ENCODE measurements at places on chromosomes 7 and 10.

GRCh38 chr7:99073839-99074446, 70.0 kb downstream of the SMURF1 start:
- no peak for DNase-seq

GRCh38 chr7:130491841-130492522, at the start of gene MEST:
Gene MEST (plus strand): TSS chr7:130492085. CDS start chr7:130492314, 229 bp downstream.
- no peak for DNase-seq

GRCh38 chr10:47421057-47421952, 37.2 kb upstream of the ZNF488 start:
- no peak for DNase-seq

GRCh38 chr7:5525271-5526099, 101.9 kb upstream of the TNRC18 start:
- peak; percentile 31 for DNase-seq

DNA sequence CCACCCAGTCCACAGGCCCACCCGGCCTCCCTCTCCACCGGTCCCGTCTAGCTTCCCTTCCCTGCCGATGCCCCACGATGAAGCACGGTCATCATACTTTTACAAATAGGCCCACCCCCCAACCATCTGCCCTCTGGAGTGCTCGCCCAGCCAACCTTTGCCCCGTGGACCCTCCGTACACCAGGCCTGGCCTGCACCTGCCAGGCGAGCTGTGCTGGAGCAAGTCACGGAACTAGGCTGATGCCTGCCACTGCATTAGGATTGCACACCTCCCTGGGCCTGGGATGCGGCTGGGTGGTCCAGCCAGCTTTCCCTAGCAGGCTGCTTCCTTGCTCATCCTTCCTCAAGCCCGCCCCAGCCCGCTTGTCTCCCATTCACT, 44.7 kb downstream of the PPIF start:
- DNase-seq, result no peak

- DNase-seq, result peak; percentile 69
Observed at GRCh38 chr10:102419269-102420180, 940 bp upstream of the PSD start.

DNA sequence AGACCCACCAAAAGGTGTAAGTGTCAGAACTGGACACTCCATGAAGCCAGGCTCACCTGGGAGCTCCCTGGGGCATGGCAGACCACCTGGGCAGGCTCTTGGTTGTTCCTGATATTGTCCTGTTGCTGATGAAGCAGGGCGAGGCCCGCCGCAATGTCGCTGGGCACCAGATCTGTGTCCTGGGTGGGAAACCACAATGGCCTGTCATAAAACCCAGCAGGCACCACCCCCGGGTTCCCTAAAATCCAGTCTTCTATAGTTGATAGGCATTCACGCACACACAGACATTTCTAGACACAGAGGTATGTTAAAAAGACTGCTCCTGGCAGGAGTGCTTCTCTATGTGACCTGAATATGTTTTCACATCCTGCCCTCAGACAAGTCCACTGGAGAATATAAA, 15.0 kb downstream of the DAGLB start:
- no peak for DNase-seq

GRCh38 chr10:116237260-116237659, 35.7 kb downstream of the GFRA1 start:
- no peak for DNase-seq

GRCh38 chr10:36759141-36759805, 366.1 kb upstream of the ANKRD30A start:
- no peak for DNase-seq

DNA sequence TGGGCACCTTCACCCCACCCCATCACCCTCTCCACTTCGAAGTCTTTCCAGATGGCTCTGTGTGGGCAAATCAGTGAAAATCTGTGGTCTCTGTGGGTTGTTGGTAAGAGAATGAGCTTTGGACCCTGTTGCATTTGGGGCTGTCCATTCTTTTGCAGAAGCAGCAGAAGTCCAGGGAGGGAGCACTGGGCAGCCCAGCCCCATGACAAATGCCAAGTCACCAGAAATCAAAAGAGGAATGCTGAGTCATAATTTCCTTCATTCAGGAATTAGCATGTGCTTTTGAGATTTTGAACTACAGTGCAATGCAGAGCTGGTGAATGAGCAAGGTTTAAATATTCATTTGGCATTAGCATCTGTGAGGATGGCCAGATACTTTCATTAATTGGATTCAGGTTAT, 556.2 kb downstream of the LRMDA start:
- DNase-seq, result no peak

- DNase-seq, result no peak
Observed at GRCh38 chr10:4945766-4946717, 17.2 kb upstream of the AKR1C1 start.

DNA sequence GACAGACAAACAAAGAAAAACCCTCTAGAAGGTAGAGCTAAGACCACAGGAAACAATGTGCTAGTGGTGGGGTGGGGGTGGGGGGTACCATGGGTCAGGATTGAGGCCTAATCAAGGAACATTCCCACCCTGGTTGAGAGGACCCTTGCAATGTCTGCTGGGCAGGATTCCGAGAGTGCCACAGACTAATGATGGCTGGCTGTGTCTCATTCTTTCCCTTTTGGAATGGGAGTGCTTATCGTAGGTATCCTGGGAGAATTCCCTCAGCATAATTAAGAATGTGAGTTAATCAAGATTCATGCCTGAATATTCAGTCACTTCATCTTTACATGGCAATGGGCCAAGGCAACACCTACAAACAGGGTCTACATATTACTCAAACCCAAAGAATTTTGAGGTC, 14.7 kb upstream of the MTPN start:
- DNase-seq, result no peak

DNA sequence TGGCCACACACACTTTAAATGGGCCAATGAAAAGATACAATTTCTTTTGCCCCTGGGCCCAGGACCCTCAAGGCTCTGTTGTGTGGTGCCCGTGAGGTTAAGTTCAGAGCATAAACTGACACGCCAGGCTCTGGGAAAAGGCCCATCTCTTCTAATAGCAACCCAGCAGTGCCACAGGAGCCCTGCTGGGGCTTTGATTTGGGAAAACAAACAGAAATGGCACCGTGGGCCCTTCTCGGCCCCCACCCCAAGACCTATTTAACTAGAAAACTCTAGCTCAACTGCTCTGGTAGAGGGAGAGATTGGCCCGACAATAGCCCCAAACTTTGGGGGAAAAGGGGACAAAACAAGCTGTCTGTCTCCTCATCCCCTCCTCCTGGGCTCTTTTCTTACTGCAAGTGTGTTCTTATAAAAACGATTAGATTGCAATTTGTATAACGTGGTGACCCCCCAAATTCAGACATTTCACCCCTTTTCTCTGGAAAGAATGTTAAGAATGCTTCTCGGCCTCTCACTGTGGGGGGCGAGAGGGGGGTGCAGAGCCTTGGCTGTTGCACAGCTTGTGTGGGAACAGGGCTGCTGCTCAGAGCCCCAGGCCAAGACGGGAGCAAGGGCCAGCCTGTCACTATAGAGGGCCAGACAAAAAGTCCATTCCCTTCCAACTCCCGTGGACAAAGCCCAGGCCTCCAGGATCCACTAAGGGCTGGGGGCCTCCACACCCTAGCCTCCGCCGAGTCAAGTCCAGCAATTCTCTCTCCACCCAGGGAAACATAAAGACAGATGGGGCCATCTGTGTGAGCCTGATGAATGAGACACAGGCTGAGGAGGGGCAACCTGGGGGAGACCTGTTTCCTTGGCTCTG, 26.8 kb downstream of the DPCD start:
- DNase-seq, result no peak

DNA sequence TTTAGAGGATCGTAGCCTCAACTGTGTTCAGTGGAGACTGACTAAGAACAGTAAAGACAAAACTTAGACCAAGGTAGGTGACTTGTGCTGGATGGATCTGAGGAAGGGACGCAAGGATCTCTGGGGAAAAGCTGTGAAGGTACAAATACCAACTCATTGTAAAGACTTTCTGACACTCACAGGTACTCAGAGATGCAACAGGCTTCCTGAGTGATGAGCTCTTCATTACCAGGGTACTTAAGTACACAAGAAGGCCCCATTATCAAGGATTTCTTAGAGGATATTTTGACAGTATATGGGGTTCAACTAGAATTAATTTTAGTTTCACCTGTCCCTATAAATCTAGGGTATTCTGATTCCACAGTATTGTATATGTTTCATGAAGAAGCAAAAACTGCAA, 440.7 kb downstream of the PLXDC2 start:
- DNase-seq, result no peak

- DNase-seq, result no peak
Observed at GRCh38 chr10:76550806-76551205, 1086.8 kb downstream of the KCNMA1 start.

GRCh38 chr7:19663816-19664462, 44.9 kb downstream of the POLR1F start:
- no peak for DNase-seq

DNA sequence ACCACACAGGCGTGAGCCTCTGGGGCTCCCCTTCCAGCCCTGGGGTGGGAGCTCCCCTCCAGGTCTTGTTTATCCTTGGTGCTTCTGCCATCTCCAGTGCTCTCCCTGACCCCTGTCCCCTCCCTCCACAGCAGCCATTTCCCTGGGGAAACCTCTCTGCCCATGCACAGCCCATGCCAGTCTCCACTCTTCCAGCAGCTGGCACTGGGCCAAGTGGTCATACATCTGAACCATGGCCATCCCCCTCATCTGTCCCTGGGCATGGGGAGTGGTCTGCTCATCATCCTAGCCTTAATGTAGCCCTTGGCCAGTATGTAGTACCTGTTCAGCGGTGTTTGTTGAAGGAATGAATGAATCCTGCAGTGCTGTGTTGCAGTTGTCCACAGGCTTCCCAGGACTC, 172.4 kb upstream of the ZNF32 start:
- DNase-seq, result no peak

DNA sequence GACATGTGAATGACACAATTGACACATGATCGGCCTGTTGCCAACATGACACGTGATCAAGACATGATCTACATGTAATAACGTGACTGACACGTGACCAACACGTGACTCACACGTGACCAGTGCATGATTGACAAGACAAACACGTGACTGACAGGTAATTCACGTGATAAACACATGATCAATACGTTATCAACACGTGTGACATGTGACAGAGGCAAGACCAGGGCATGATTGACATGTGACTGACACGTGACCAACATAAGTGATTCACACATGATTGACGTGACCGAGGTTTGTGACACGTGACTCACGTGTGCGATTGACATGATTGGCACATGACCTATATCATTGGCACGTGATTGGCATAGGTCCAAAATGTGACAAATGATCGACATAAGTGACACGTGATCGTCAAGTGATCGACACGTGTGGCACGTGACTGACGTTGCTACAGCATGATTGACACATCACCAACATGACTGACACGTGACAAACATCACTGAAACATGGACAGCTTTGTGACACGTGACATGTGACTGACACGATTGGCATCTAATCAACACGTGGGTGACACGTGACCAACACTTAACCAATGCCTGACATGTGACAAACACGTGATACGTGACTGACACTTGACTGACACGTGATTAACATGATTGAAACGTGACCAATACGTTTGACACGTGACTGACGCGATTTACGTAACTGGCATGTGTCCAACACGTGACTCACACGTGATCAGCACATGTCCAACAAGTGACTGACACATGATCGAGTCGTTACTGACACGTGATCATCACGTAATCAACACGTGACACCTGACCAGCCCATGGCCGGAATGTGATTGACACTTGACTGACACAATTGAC, 23.0 kb downstream of the CRPPA start:
- DNase-seq, result peak; percentile 40

DNA sequence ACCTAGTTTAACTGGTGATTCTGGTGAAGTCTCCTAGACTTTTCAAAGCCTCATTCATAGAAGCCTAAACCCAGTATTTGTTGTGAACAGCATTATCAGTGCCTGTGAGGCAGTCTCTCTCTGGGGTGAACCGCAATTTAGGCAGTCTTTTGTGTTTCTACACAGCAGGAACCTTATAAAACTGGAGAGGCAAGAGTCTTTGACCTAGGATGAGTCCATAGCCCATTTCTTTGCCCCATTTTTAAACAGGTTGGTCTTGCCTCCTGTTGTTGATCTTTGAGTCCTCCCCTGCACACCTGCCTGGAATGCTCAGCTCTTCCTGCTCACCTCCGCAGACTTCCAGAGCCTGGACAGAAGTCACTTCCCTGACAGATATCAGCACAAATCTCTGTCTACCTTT, 51.2 kb upstream of the NRP1 start:
- no peak for DNase-seq

GRCh38 chr10:132632091-132632561, 94.5 kb downstream of the INPP5A start:
- DNase-seq, result no peak

GRCh38 chr10:404346-404745, 269.1 kb downstream of the ZMYND11 start:
- DNase-seq, result no peak

DNA sequence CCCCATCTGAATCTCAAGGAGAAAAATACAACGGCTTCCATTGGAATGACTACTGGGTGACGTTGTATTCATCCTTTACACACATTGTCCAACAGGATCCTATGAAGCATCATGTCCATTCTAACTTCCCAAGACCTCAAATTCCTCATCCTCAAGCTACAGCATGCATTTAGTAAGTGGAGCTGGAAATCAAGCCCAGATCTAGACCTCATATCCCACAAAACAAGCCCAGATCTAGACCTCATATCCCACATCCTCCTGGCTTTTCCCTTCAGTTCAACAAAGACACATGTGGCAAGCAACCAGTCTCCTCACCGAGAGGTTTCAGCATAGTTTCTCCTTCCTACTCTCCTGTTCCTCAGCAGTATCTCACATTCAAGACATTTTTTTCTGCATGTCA, 12.2 kb downstream of the IGF2BP3 start:
- DNase-seq, result no peak

- DNase-seq, result no peak
Observed at GRCh38 chr7:66355756-66356155, 150.6 kb downstream of the TPST1 start.

DNA sequence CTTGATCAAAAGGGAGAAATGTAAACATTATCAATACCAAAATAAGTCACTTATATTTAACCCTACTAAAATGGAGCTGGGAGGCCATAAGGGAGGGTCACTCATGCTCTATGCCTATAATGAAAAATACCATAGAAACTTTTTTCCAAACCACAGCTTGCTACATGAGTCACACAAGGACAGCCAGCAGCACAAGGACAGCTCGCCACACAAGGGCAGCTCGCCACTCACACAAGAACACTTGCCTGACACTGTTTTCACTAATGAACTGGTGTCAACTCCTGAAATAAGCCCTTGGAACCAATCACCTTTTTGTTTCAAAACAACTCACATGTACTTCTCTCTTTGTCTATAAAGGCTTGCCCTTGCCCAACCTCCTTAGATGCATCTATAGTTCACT, 43.3 kb downstream of the FRMPD2 start:
- no peak for DNase-seq
